ENCODE measurements at places on chromosomes 6 and 20.
A peak's percentile ranks its signal among the peaks of the same experiment; 100 is the strongest.

DNA sequence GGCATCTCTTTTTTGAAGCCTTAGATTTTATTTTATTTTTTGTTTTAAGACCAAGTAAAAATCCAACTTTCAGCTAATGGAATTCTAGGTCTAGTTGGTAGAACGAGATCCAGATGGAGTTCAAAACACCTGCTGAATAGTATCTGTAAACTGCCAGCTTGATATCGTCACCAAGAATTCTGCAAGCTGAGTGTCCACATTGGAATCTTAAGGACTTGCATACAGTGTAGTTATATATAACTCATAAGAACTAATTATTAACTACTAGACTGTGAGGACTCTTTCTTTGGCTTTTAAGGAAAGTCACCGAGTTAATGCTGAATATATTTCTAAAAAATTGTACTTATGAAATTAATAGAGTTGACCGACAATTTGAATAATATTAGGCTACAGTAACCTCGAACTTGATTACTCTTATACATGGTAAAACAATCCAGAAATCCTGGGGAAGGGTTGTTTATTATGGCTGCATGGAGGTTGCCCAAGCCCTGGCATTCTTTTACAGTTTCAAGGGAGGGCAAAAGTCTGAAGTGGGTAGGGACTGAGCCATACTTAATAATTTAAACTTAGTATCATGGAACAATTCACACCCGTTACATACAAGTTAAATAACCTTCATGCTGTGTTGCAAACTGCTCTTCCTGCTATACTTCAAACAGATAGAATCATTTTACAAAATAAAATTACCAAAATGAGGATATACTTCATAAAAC lies 553.9 kb downstream of the PTPRT start:
- DNase-seq, result no peak

GRCh38 chr20:20373091-20373571 lies 5.2 kb downstream of the INSM1 start:
- peak; percentile 35 for DNase-seq

GRCh38 chr20:44136579-44137265 lies 50.3 kb downstream of the JPH2 start:
- DNase-seq, result no peak

DNA sequence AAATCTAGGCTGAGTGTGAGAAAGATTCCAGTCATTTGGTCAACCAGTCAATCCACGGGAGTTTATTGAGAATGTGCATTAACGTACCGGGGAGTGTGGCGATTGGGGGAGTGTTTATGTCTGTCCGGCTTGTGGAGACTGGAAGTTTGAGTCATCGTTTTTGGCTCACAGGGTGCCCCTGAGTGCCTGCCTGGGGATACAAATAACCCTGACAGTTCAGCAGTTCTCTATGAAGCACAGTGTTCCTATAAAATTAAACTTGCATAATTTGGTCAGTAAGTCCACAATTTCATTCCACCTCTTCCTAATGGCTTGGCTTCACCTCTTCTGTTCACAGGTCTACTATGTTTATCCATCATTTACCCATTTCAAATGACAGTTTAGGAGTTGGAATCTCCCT lies 72.6 kb upstream of the PLEKHG1 start:
- no peak for DNase-seq

GRCh38 chr20:31739550-31739977 lies 474 bp downstream of the TPX2 start:
- DNase-seq, result no peak

DNA sequence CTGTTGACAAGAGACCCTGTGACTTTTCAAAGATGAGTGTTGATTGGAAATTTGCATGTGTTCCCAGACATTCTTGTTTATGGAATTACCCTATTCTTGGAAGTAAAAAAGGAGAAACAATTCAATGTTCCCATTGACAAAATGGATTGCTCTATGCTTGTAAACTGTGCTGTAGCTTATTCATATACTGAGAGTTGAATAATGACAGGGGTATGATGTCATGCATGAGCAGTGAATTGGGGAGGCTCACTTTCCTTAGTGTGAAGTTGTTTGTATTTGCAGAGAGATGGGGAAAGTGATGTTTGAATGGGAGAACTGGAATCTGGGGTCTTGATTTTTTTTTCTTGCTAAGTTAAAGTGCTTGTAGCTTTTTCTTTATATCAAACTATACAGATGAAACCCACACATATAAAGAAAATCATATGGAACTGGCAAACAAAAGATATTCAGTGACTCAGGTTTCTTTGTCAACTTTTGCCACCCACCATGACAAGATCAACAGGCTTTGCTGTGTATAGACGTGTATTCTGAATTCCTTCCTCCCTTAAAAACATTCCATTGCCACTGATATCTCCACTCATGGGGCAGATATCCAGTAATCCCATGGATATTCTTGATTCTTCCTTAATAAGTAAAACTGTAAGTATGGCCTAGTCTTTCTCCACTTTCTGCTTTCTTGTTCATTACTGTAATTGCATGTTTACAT lies 97.8 kb upstream of the JAG1 start:
- peak; percentile 20 for DNase-seq

DNA sequence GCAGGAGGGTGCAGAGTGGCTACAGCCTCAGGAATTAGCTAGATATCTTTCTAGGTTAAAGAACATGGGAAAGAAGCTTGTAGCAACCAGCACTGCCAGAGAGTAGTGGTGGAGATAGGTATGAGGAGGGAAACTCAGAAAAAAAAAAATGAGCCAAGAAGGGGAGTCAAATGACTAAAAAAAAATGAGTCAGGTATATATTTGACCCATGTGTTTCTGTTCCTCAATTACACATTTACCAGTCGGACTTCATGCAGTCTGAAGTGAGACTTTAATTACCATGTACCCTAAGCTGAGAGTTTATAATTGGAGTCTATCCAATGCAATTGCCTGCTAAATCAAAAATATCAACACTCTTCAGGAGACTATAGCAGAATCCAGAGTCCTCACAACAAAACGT lies 964.6 kb downstream of the HACE1 start:
- DNase-seq, result no peak

DNA sequence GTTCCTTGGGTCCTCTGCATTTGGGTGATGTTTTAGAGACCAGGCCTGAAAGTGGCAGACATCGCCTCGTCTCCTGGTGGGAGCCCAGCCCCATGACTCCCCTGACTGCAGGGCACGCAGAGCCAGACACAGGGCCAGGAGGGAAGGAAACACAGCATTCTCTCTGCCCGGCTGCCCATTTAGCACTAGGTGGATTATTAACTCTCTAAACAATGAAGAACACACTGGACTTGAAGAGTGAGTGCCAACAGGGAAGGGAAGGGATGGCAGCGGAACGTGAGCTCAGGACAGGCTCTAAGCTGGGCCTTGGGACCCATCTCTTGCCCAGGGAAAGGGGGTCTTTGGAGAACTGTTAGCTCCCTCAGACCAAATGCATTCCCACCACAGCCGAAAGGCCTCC lies 80.4 kb downstream of the TBXT start:
- DNase-seq, result no peak

DNA sequence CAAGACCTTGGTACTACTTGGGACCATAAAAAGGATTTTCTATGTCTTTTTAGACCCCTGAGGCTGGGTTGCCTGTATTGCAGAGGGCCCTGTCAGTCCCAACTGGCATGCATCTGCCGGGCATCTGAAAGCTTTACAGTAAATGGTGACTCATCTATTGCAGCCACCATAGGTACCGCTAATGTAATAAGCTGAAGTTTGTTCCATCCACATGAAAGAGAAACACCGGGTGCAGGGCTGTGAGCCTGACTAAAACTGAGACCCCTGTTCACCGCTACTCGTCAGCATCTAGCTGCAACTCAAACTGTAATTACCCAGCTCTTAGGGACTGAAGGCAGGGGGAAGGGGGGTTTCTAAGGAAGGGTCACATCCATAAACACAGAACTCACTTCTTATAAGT lies 49.5 kb downstream of the TRERF1 start:
- peak; percentile 36 for DNase-seq

- DNase-seq, result no peak
Observed at GRCh38 chr6:127860723-127861122, 40.1 kb downstream of the THEMIS start.

- no peak for DNase-seq
Observed at GRCh38 chr6:144986271-144986670, 701.1 kb downstream of the UTRN start.

- DNase-seq, result no peak
Observed at GRCh38 chr6:136920671-136921380, 1.3 kb upstream of the SLC35D3 start.

- DNase-seq, result peak; percentile 16
Observed at GRCh38 chr6:81608776-81609175, 143.7 kb downstream of the TENT5A start.

DNA sequence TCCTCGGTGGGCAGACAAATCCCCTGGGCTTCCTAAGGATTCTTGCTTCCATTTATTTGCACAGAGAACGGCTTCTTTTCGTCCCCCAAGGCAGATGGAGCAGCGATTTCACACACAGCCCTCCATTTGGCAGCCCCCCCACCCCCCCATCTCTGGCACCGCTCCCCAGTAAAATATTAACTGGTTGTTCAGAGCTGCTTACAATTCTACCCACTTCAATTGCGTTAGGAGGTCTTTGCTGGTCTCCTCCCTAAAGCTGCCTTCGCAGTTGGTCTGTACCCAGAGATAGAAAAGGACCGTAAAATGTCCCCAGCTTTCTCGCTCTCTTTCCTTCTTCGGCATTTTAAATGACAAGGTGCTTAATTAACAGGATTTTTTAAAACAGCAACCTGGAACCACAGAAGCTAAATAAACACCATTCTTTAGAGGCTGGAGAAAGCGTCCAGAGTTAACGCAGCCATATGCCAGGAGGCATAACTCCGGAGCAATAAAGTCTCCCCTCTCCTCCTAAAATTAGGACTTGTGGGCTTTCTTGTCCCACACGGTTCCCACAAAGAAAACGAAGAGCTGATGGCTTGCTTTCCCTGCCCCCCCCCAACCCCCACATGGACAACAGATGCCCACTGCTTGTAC lies 1.7 kb upstream of the ZMYND8 start:
- no peak for DNase-seq

GRCh38 chr20:911882-912600 lies 4.1 kb downstream of the ANGPT4 start:
- DNase-seq, result no peak

GRCh38 chr20:64766-65322 lies 22.6 kb upstream of the DEFB125 start:
- DNase-seq, result no peak

DNA sequence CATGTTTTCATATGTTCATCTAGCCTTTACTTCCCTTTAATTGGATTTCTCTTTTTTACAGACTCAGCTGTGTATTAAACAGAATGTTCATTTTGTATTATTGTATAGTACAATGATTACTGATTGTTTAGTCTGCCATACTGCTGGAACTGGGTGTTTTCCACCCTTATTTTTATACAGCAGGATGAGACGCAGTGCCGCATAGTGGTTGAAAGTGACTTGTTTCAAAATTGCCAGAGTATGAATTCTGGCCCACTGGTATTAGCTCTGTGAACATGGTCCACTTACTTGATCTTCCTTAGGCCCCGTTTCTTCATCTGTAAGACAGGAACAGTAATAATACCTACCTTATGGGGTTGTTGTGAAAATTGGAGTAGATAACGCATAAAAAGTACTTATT lies 22.1 kb downstream of the AFDN start:
- DNase-seq, result no peak

DNA sequence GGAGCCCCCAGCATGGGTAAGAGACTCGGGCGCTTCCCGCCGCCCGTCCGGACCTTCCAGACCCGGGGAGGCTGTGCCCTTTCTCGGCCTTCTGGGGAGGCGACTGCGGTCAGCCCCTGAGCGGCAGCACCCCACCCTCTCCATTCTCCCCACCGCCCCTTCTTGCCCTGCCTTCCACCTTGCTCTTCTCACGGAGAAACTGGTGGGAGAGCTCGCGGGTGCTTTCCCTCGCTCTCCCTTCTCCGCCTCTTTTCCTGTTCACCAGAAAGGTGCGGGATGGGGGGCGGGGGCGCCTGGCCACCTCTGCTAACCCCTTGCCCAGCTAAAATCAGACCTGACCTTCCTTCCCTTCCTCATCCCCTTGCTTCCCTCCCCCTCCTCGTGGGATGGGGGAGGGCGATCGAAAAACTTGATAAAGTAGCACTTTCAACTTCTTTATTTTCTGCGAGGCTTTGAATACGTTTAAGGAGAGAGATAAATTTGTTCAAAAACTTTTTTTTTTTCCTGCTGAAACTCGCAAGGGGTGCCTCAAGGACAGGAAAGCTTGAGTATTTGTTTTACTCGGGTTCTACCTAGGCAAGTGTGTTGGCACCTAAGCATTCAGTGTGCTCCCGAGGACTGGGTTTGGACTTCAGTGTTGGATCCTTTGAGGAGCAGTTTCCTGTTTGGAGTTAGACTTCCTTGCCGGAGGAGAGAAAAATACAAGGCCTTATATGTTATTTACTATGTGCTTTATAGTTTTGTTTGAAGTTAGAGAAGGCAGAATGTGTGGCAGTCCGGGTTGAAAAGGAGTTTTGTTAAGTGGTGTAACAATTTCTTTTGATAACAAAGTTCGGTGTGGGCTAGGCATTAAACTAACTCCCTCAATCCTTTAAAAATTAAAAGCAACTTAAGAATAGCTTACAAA lies 897 bp downstream of the CD2AP start:
- DNase-seq, result peak; percentile 36

DNA sequence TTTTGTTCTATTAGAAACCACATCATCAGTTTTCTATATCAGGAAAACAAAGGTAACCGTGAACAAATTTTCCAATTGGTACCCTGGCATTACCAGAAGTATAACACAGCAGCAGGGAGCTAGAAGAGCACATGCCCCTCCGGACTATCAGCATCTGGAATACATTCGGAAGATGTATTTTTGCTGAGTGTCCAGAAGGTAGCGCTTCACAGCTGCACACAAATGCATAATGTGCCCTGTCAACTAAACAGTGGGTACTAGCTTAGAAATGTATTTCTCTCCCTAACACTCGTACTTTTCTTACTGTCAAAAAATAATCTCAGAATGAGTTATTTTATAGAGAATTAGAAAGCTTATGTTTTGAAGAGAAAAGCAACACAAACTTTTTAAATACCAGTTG lies 77.6 kb downstream of the HUS1B start:
- DNase-seq, result peak; percentile 24

- no peak for DNase-seq
Observed at GRCh38 chr6:106561686-106562405, 67.5 kb downstream of the RTN4IP1 start.

DNA sequence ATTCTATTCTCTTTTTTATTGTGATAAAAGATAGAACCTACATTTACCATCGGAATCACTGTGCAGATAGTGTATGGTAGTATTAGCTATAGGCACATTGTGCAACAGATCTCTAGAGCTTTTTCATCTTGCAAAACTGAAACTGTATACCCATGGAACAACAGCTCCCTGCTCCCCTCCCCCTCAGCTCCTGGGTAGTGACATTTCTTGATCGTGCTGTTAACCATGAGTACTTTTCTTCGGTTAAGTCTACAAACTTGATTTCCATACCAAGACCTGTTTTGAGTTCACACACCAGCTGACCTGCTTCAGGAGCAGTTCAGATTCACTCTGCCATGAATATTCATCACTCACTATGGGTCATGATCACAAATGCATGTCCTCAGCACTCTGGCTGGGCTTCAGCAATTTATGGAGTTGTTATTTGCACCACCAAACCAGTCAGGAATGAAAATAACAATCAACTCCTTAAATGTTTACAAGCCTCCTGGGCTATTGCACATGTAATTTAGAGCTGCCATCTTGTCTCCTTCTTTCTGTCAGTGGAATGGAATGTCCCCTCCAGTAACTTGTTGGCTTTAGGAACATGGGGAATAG lies 32.8 kb downstream of the PRDM1 start:
- DNase-seq, result no peak

Measured in fibroblast of skin of right quadriceps (primary cell).